ENCODE measurements at places on chromosomes 1 and 21. TPM values are rescaled to one million over a fixed set of nuclear protein-coding genes. Genes with fewer than 3 reads are reported as not detected.

GRCh38 chr1:153081736-153082135 is 10.3 kb upstream of the SPRR2B start:
- DNase-seq = no peak

DNA sequence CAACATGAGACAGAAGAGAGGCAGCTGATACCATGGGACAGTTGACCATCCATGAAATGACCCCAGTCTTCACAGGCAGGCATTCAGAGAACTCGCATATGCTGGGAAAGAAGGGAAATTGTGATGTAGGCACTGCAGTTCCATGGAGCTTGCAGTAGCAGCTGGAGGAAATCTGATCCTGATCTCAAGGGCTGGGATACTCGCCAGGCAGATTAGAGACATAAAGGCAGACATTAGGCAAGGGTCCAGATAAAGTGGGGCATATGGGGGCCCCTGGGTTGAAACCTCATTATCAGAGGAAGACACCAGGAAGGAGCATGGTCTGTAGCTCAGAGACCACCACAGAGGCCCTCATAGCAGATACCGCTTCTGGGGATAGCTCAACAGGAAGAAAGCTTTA is 48.7 kb upstream of the TNR start:
- no peak for DNase-seq

Gene AMY2B
- polyA plus RNA-seq = 2.2 TPM

DNA sequence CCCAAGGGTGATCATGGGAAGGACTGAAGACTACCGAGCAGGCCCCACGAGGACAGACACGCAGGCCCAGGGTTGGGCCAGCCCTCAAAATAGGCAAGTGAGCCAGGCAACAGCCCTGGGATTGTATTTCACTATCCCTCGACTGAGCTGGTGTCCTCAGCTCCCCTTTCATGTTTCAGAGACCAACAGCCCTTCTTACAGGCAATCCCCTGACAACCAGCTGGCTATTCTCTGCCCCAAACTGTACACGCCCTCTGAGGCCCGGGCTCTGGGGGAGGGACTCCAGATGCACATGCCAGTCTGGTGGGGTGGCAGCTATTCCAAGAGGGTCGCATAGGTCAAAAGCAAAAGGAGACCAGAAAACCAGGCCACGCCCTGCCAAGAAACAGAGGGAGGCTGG is 243.0 kb downstream of the TOMM20 start:
- DNase-seq = no peak

Gene PLOD1
- polyA plus RNA-seq = 85.2 TPM

Gene SFT2D2
- 12.3 TPM for polyA plus RNA-seq

Gene SH3BGR
- polyA plus RNA-seq = 2.0 TPM

Gene TTC34
- polyA plus RNA-seq = 0.04 TPM

- peak; percentile 39 for DNase-seq
Observed at GRCh38 chr1:117210831-117211261, at the start of gene VTCN1. Gene VTCN1, minus strand, starts transcription at chr1:117210927. Its CDS starts 72 bp downstream, at chr1:117210855.

DNA sequence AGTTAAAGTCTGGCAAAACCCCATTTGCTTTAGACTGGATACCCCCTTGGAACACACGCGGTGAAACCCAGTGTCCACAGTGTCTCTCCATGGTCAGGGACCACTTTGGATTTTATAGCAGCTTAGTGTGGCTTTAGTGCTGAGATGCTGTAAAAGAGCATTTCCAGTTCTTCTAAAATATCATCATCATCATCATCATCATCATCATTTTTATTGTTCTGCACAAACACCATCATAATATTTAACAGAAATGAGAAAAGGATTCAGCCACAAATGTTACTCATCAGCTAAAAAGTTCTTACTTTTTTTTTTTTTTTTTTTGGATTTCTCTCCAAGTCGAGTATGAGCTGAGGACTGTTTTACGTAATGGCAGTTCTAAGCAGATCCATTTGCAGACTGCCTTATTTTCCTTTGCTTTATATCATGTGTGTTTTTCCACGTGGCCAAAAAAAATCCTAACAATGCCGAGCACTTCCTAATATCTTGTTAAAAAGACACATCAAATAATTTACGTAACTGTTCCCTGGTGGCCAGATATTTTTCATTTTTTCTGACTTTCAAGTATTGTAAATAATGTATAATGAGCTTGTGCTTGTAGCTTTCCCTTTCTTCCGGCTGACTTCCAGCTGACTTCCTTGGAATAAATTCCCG is 62.8 kb downstream of the EVA1C start:
- DNase-seq = no peak

DNA sequence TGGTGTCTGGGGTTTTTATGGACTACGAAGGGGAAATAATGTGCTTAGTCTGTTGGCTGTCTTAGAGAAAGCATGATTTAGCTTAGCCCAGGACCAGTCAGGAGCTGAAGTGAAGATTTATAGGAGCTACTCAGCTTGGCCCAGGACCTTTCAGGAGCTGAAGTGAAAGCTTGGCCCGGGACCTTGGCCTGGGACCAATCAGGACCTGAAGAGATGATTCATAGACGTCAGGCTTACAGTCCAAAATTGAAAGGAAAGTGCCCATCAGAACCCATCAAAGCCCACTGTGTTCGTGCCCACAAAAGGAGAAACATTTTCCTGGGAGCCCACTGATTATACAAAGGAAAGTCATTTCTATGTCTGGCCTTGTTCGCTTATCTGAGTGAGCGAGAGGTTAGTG is 35.6 kb downstream of the MSTO1 start:
- no peak for DNase-seq

- no peak for DNase-seq
Observed at GRCh38 chr1:18126616-18127015, 19.0 kb downstream of the IGSF21 start.

Gene CADM3
- polyA plus RNA-seq = 0.05 TPM

GRCh38 chr1:89530444-89531089 is 5.9 kb downstream of the LRRC8B start:
- no peak for DNase-seq

DNA sequence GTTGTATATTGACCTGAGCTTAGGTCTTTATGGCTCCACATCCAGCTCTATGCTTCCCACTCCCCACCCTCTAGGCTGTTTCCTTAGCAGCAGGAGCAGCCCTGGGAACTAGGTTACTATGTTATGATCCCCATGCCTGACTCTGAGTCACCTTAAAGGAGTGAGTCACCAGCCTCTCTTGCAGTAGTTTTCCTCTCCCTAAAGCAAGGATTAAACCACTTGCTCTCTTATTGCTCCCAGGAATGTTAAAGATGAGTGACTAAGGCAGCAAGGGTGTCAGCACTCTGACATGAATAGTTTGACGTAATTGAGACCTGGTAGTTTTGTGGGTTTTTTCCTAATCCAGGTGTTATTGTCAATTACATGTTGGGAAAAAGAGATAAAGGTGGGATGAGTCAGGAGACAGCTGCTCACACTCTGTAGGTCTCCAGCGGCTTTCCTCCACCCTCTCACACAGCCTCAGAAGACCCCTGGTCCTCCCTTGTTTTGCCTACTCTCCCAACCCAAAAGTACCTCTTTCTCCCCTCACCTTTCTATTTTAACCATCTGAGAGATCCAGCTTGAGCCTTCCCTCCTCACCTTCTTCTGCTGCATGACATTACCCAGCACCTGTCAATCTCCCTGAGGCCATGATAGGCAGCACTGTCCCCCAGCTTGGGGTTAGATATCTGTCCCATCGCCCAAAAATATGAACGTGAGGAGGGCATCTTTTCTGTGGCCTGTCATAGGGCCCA is 369.1 kb upstream of the VAMP3 start:
- peak; percentile 98 for DNase-seq

DNA sequence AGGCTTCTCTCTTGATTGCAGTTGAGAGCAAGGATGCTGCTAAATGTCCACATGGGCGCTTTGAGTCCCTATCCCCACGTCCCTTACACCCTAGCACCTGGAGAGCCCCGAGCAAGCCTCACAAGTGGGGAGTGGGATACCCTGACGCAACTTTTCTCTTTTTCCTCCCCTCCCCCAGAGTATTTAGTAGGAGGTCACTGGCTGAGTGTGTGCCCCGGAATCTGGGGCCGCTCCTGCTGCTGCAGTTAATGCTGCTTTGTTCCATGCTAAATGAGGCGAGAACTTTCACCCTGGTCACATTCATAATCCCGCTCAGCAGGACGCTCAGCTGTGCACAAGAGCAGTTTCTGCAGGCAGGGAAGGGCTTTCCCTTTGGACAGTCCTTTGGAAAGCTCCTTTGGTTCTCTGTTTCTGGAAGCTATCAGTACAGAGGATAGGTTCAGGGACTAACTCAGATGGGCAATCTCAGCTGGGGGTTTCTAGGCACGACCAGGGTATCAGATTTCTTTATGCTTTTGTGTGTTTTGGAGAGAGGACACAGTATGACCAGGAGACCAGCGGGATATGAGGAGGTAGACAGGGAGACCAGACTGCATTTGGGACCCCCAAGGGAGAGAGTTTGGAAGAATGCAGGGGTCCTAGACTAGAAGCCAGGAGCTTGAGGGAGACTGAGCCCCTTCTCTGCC is 75.9 kb downstream of the NOS1AP start:
- DNase-seq = no peak

DNA sequence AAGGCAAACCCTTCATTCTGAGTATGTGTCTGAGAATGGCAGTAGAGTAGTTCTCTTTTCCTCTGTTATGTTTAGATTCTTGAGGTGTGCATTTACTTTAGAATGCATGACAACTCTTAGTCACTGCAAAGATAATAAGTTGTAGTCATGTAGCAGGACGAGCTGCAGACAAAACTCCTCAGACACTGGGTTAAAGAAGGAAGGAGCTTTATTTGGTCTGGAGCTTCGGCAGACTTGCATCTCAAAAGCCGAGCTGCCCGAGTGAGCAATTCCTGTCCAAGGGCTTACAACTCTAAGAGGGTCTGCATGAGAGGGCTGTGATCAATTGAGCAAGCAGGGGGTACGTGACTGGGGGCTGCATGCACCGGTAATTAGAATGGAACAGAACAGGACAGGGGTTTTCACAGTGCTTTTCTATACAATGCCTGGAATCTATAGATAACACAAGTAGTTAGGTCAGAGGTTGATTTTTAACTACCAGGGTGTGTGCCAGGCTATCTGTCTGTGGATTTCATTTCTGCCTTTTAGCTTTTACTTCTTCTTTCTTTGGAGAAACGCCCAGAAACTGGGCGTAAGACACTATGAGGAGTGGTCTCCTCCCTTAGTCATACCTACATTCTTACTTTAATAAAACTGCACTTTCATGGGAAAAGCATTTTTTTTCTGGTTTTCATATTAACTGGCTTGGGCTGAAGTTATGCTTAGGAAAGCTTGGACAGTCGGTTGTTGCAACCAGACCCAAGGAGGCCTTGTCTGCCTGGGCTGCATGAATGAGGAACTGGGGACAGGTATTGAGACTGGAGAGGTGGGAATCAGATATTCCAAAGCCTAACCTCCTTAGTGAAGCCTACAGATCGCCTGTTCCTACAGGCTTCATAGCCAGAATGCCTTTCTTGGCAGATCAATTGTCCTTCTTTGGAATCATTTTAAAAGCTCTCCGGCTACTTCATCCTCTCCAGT is 115.1 kb downstream of the RHOU start:
- DNase-seq = no peak

GRCh38 chr1:30982937-30983336 is 74.4 kb upstream of the SDC3 start:
- no peak for DNase-seq

Gene SERTAD4
- polyA plus RNA-seq = 1.3 TPM

DNA sequence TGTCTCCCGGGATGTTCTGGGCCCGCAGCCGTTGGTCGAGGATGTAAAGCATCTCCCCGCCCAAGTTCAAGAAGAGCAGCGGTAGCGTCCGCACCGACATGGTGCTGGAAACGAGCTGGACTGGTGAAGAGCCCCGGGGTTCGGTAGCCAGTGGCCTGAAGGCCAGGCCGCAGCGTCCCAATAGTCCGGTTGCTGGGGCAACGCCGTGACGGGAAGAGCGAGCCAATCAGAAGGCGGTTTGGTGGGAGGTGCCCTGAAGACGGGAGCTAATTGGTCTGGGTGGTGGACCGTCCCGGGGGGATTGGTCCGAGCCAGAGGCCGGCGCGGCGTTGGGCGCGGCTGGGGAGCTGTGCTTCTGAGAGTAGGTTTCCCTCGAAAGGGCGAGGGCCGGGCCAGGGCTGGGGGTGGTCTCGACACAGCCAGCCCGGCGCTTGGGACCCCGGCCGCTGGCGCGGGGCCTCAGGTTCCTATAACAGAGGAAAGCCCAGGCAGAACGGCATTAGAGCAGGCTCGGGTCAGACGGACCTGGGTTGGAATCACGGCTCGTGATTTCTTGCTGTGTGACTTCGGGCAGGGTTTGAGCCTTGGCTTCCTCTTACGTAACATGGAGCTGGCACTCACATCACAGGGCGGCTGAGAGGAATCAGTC is at the start of gene OSCP1:
TSS of gene OSCP1 (minus strand) at position 182 of the 649 bp plus-strand sequence. CDS start at position 100, 82 bp downstream.
- DNase-seq = peak; percentile 99

DNA sequence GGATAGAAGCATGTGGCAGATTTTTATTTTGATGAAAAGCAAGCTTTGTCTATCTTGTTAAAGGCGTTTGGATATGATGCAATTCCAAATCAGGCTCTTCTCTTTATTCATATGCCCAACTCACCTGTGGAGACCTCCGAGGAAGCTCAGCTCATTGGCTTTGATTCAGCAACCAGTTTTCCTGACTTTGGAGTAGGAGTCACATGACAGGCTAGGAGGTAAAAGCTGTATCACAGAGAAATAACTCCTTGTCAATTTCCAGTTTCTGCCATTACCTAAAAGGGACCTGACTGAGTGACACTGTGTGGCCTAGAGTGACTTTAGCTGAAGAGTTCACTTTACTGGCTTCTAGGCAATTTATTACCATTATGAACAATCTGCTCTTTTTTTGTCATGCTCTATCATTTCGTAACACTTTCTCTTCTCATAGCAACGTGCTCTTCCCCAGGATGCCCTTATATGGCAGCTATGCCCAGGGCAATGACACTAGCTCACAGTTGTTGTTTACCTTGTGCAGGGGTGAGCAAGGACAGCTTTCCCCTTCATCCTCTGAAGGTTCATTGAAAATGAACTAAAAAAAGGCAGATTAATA is 107.2 kb downstream of the KCNK1 start:
- DNase-seq = no peak

GRCh38 chr1:7463526-7463925 is 307.6 kb upstream of the VAMP3 start:
- DNase-seq = no peak

Gene TEX38
- not detected for polyA plus RNA-seq

Gene RIPK4
- polyA plus RNA-seq = 5.7 TPM

Gene LHX8
- 3.3 TPM for polyA plus RNA-seq

DNA sequence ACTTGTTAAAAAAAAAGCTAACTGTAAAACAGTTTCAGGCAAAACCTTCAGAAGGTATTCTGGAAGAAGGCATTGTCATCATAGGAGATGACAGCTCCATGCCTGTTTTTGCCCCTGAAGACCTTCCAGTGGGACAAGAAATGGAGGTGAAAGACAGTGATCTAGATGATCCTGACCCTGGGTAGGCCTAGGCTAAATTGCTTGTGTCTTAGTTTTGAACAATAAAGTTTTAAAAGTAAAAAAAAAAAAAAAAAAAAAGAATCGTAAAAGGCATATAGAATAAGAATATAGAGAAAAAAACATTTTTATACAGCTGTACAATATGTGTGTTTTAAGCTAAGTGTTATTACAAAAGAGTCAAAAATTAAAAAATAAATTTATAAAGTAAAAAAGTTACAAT is 106.6 kb upstream of the PLXNA2 start:
- no peak for DNase-seq

- DNase-seq = no peak
Observed at GRCh38 chr1:83676106-83676505, 322.8 kb downstream of the TTLL7 start.

GRCh38 chr21:33684068-33684467 is 41.8 kb downstream of the ITSN1 start:
- DNase-seq = no peak

Data from A549 (cell line).